Hepatocyte (in vitro differentiated cells): ENCODE measurements at places on chromosomes 3 and 15. TPM values are rescaled to one million over a fixed set of nuclear protein-coding genes. Genes with fewer than 3 reads are reported as not detected.

DNA sequence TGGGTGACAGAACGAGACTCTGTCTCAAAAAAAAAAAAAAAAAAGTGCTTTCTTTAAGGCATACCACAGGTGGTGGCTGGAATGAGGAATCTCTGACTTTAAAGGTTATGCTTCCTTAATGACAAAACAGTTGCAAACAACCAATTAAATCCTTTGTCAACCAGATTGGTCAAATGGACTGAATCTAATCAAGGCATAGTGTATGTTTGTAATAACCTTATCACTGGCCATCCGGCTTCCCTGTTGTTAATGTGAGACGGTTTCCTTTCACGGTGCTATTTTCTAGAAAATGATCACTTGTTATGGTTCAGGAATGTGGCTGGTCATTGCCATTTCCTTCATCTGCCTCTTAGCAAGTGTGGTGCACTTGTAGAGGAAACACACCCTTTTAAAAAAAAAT is 75.9 kb downstream of the FLNB start:
- no peak for DNase-seq

- no peak for DNase-seq
These were observed 23.3 kb upstream of the IREB2 start for GRCh38 chr15:78414621-78415250.

DNA sequence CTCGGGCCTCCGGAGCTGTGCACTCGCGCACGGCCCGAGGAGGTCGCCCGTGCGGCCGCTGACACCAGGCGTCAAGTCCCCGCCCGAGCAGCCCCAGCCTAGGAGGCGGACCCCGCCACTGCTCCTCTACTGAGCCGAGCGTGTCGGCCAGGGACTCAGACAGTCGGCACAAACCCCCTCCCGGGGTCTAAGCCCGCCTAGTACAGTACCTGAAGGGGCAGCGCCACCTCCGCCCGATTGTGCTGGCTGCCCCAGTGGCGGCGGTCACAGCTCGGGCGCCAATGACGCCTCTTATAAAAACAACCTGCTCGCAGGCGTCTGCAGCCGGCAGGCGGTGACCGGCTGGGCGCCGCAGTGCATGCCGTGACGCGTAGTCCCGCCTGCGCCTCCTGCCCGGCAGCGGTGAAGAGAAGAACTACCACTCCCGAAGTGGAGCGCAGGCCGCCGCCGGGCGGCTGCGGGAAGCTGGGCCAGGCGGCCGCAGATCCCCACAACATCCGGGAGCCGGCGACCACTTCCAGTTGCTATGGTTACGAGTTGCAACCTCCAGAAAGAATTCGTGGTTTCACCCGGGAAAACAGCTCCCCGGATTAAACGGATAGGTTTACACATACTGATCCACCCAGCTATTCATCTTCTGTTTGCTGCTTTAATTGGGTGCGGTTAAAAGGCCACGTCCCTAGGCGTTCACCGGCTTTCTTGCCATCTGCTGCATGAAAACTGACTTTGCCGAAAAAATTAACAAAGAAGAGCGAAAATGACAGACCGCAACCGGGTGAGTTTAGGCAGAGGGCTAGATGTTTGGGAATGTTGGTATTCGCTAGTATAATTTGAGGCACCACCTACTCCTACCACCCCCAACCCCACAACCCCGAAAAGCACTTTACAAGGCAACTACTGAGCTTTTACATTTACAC is at the start of the genes CCPG1 and PIERCE2:
TSS of gene CCPG1 (minus strand) at position 348 of the 917 bp plus-strand sequence. CDS start 18,935 bp downstream, outside the sequence.
TSS of gene PIERCE2 (plus strand) at position 484 of the 917 bp plus-strand sequence. CDS start at position 758, 274 bp downstream.
- peak; percentile 96 for DNase-seq

- peak; percentile 88 for DNase-seq
These were observed at the start of gene VGLL3 for GRCh38 chr3:86990734-86991481. TSS of gene VGLL3 (minus strand) at chr3:86991149. CDS start at chr3:86990743, 406 bp downstream.

The CIB2 gene
- total RNA-seq = 48.9 and 68.9 TPM in 2 replicates

The TUSC7 gene
- total RNA-seq = not detected in 2 replicates

DNA sequence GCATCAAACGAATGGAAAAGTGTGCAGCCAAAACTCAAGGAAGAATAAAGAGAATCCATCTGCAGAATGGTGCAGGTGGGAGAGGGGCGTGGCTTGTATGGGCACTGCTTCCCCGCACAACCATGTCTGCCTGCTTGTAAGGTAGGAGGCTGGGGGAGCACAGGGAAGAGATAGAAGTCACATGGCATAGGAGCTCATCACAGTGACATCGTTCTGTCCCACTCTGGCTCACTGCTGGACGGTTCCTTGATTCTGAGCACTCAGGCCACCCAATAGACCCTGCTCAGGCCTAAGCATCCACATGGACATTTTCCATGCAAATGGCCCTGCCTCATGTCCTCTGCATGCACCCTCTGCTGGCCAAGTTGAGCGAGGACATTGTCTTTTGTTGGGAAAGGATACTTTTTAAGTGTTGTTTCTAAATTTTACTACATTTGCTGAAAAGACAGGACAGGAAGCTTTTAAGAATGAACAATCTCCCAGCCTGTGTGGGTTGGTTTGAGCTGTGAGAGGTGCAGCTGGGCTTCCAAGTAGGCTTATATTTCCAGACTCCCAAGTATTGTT is 3.1 kb downstream of the MYLK start:
- DNase-seq = peak; percentile 28

The LRRN1 gene
- 28.5 and 37.5 TPM in 2 replicates for total RNA-seq

GRCh38 chr3:73521734-73522336 is 102.9 kb downstream of the PDZRN3 start:
- no peak for DNase-seq

The CCR3 gene
- 0.40 TPM in 1 of 2 replicates, not detected in the other for total RNA-seq
